ENCODE measurements at places on chromosomes 6 and 20.
A peak's percentile ranks its signal among the peaks of the same experiment; 100 is the strongest.

GRCh38 chr6:153873541-153873940 is 165.5 kb upstream of the OPRM1 start:
- DNase-seq: no peak

- no peak for DNase-seq
These were observed 751.0 kb downstream of the CD109 start for GRCh38 chr6:74447013-74447412.

DNA sequence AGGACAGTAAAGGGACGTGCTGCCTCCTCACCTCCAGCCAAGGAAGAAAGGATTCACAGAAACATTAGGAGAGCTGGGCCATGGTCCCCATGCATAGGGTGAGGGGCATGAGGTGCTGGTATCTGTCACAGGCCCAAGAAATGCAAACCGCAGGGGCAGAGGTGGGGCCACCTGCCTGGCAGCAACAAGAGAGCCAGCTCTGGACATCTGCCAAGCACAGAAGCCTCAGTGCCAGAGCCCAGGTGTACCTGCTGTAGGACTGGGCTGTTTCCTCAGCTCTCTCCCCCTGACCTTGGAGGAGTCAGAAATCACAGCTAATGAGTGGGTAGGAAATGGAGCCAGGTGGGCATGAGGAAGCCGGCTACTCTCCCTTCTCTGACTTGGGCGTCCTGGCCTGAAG is 45.3 kb downstream of the SLC2A12 start:
- DNase-seq: no peak

DNA sequence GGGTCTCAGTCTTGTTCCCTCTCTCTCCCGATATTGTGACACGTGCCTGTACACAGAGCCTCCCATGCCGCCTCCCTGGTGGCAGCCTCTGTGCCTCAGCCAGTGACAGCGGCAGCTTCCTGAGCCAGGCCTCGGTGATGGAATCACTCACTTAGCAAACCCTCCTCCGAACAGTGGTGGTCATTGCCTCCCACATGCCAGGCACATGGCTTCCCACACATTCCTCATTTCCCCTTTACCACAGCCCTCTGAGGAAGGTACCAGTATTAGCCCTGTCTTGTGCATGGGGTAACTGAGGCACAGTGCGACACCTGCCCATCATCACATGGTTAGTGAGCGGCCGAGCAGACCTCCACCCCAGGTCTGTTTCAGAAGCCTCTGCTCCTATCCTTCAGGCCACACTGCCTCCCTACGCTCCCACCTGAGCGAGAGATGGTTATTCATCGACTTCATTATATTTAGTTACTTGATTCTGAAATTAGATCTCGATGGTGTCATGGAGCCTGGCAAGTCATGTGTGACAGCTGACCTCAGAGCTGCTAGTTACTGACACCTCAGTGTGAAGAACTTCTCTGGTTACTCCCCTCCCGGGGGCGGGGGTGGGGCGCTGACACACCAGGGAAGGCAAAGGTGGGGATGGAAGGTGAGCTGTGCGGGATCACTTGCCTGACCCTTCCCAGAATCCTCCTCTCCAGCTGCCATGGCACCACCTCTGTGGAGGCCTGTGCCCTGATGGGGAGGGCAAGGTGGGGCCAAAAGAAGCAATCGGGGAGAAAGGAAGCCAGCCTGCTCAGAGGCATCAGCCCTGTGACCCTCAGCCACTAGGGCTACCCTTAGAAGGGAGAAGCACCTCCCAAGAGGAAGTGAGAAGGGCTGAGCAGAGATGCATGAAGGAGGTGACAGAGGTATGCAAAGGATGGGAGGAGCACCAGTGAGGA is 17.9 kb downstream of the MDGA1 start:
- DNase-seq: no peak

DNA sequence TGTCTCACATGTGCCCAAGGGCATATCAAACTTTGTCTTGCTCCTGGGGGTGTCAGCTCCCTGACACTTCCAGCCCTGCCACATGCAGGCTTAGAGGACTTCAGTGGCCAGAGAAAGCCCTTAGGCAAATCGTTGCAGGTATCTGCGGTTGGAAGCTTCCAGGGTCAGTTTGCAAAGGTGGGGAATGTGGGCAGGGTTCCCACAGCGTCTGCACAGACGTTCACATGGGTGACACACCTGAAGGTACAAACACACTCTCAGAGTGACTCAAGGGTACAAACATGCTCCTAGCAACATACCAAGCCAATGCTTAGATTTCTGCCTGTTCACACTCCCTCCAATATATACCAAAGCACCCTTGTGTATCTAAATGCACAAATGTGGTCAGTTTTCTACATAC is 30.0 kb downstream of the VSTM2L start:
- no peak for DNase-seq

GRCh38 chr20:19750907-19751636 is 7.0 kb upstream of the RIN2 start:
- DNase-seq: no peak

DNA sequence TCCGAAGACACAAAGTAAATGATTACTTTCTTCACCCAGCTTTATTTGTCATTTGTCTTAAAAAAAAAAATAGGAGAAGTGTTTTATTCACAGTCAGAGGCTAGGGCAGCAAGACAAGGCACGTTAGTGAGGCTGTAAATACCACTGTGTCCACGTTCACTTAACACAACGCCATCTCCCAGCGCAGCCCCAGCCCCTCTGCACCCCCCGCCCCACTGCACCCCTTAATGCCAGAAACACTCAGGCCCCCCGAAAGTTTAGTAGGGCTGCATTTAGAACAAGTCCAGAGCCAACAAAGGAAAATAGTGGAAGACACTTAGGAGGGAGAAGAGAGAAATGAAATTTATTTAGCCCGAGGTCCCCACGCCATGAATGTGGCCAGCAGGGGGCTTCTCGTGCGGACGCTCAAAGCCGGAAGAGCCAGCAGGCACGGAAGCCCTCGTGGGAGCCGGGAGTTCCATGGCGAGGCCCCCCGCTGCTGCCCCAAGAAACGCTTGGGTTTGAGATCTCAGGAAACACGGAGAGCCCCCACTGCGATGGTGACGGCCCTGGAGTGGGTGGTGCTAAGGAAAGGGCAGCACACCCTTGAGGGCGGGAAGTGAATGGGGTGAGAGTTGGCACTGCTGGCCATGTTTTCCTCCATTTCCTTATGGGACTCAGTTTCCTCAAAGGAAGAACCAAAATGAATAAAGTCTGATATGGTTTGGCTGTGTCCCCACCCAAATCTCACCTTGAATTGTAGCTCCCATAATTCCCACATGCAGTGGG is 50.2 kb downstream of the IYD start:
- no peak for DNase-seq

GRCh38 chr6:157151029-157151428 is 172.3 kb downstream of the TMEM242 start:
- DNase-seq: no peak

DNA sequence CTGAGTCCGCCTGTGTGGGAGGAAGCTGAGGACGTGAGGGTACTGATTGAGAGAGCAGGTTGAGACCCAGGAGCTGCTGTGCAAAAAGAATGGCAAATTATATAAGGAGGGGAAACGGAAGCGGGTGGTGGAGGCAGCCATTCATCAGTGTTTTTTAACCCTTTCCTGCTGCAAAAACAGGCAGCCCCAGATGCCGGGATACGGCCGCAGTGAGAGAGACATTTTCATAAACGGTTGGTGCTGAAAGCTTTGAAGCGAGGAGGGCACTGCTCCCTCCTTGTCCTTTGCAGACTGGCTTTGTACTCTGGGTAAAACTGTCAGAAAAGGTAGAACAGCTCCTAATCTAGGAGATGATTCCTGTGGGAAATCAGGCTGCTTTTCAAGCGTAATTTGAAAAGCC is 56.4 kb downstream of the TTI1 start:
- no peak for DNase-seq

DNA sequence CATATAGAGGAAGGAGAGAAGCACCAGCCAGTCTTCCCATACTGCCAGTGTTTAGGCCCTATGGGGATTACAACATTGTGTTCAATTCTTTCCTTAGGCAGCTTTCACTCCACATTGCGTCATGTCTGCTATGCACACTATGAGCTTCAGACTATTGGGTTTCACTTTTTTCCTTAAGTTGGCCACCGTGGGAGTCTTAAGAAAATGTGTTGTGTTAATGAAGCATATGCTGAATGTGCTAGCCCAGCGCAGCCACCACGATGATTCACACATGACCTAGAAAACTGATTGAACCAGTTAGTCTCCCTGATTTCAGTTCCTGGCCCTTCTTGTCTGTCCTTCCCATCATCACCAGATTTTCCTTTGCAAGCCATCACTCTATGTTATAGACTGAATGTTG is 21.5 kb downstream of the TUBB2B start:
- DNase-seq: peak; percentile 99

DNA sequence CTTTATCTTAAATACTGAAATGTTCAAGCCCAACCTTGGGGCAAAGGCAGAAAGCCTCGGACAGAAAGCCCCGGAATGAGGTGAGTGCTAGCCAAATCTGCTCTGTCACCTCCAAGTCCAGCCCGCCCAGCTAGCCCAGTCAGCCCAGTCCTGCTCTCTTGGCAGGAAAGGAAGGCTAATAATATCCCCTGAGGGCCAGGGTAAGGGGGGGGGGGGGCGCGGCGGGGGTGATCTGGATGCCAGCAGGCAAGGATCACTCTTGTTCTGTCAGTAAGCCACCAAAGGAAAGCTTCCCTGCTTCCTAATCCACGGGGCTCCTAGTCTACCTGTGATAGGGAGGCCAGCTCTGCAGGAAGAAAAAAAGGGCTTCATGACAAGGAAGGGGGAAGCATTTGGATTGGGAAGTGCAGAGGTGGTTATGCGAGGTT is 1.1 kb downstream of the NDRG3 start:
- peak; percentile 43 for DNase-seq

- DNase-seq: no peak
These were observed 116.3 kb upstream of the AFDN start for GRCh38 chr6:167710363-167710920.

- no peak for DNase-seq
These were observed 160.2 kb downstream of the MRPL14 start for GRCh38 chr6:43966853-43967718.

- no peak for DNase-seq
These were observed 12.1 kb downstream of the FOXS1 start for GRCh38 chr20:31833130-31833930.

DNA sequence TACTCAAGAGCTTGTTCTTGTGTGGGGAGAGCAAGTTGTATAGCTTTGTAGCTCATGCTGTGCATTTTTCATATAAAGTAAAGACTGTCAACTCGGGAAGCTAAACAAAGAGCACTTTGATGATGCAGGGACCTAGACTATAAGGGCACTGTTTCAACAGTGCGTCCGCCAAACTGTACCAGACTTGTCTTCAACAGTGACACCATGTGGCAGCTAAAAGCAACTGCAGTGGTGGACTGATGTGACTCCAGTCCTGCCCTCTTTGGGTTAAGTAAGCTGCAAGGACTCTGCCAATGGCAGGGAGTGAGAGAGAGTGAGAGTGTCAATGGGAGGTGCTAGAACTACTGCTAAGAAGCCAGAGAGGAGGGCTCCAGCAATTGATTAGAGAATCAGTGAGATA is 48.1 kb upstream of the MC3R start:
- no peak for DNase-seq

DNA sequence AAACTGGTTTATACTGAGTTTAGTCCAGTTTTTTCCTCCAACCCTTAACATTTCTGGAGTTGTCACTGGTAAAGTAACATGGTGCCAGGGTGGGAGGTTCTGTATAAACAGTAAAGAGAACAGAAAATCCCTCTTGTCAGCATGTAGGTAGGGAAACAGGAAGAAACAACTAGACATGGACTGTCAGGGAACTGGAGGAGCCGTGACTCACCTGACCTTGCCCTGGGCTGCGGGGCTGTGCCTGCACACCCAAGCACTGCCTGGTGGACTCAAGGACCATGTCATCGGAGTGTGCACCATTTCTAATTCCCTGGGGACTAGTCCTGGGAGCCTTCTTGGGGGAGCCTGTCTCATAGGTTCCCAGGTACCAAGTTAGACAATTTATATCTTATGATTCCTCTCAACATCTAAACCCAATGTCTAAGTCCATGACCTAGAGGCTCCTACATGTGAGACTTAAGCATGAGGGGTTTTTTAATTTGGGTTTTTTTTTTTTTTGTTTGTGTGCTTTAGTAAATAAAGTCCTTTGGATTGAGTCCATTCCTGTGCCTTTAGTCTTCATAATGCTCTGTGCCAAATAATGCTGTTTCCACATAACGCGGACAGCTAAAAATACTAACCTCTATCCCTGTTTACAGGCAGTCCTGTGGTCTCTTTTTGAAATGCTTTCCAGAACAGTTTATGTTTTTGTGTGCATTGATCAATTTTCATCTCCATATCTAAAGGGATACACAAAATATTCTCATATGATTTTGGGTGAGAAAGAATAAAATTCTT is 136.9 kb upstream of the SUPT3H start:
- no peak for DNase-seq

DNA sequence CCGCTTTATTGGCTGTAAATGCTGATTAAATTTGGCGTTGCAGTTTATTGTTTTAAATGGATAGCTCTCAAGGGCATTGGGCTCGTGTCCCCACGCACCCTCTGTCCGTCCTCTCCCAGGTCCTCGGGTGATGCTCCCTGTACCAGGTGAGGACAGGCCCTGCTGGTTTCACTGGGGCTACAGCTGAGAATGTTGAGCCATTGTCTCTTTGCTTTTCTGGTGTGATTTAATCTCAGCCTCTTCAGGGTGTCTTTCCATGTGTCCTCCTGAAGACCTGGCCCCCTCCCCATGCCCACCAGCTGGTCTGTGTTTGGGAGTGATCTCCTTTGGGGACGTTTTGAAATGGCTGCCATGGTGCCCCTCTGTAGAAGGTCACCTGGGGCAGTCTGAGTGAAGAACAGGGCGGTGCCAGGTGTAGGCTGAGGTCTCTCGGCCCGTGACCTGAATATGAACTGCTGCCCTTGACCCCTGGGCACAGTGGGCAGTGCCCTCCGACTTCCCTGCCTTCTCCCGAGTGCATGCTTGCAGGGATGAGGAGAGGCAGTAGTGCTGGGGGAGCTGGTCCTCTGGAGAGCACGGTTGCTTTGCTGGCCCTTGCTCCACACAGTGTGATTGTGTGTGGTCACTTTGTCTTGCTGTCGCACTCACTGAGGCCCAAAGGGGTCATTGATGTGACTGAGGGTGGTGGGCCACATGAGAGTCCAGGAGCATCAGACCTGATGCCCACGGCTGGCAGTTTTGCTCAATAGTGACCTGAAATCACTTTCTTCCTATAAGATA is 12.4 kb upstream of the C20orf204 start:
- no peak for DNase-seq

DNA sequence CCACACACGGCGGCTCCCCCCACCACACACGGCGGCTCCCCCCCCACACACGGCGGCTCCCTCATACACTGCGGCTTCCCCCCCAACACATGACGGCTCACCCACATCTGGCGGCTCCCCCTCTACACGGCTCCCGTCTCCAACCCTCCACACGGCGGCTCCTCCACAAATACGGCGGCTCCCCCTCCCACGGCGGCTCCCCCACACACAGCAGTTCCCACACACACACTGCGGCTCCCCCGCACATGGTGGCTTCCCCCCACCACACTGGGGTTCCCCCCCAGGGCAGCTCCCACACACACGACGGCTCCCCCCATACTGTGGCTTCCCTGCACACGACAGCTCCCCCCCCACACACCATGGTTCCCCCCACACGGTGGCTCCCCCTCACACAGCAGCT is 98.0 kb downstream of the TTLL2 start:
- no peak for DNase-seq

GRCh38 chr20:1376408-1377270 is 16.2 kb downstream of the FKBP1A start:
- DNase-seq: no peak
